Mesenchymal stem cell (in vitro differentiated cells and primary cell): ENCODE measurements at places on chromosomes 3 and 15.

DNA sequence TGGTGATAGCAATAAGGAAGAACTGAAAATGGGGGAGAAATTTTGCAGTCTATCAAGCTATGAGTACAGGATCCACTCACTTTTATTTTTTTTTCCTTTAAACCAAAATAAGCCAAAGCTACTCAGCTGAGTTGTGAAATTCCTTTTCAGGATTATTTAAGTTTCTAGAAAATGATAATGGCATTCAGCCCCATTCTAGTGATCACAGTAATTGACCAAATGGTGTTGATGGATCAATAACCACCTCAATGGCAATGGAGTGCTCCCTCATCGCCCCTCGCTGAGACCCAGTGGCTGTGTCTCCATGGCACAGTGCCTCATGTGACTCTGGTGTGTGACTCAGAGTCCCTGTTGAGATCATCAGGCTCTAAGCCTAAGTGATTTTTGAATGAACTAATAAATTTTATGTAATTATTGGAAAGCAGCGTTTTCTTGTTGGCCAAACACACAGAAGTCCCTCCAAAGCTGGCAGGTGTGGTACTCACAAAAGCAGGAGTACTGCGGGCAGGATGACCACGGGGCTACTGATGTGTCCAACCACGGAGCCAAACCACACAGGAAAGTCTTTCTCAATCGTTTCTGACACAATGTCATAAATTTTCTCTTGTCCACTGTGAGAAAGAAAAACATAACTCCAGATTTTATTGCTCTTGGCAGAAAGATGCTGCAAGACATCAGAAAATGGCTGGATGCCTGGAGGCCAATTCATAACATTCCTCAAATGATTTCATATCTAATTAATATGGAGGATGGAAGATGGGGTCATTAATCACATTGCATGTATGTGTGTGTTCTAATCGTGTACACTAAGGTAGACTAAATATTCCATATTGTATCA is 14.4 kb upstream of the STARD5 start:
- peak; percentile 55 for DNase-seq

DNA sequence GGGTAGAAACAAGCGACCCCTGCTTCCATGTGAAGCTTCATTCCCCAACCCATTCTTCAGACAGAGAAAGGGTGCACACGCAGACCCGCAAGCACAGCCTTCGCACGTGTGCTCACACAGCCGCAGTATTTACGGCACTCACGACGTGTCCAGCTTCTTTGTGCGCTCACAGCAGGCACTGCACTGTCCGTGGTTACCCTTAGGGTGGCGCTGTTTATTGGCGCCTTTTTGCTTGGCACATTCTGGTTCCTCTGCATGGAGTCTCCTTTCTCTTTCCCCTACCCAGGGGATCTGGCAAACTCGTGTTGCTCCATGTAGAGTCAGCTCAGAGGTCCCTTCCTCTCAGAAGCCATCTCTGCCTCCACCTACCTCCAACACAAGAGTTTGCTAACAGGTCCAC is 115.1 kb downstream of the SLCO3A1 start:
- no peak for DNase-seq

DNA sequence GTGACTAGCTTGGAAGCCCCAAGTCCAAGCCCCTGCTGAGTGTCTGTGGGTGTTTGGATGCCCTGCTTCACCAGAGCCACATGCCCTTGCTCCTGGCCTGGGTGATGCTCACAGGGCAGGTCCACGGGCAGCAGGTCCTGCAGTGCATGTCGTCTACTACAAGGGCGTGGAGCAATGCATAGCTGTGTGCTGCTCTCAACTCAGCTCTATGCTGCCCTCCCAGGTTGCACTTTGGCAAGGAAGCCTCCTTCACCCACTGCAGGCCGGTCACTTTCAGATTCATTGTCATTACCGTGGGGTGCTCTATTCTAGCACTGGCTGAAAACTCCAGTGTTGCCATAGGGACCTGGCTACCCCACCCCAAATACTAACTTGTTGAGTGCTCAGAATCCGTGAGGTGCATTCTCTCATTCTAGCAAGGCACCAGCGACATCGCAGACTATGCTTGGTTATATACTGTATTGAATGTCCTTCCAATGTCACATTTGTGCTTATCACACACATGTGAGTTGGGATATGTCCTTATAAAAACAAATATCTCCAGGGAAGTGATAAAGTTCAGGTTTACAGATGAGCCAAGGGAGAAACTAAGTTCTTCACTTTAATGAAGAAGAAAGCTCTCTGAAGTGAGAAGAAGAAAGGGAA is 51.8 kb downstream of the GRAMD1C start:
- DNase-seq, result no peak

- DNase-seq, result peak; percentile 26
These were observed 22.2 kb downstream of the MRPS25 start for GRCh38 chr3:15042936-15043335.
